ENCODE measurements at places on chromosomes 11 and 22. TPM values are rescaled to one million over a fixed set of nuclear protein-coding genes. Genes with fewer than 3 reads are reported as not detected.

GRCh38 chr11:116642481-116642880 lies 130.3 kb downstream of the BUD13 start:
- DNase-seq: no peak

DNA sequence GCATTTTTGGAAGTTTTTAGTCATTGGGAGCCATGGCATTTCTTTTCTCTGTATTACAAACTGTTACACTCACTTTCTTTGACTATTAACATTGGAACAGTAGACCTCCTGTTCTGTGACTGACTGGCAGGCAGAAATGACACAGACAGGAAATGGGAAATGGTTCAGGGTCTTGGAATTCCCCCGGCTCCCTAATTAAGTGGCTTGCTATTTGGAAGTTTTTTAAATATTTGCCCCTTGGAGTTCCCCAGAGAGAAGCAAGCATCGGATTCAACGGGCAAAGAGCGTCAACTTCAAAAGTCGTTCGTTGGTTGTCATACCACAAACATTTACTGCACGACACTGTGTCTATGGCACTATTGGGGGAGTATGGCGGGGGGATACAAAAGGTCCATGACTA lies 1.1 kb upstream of the BIRC2 start:
- no peak for DNase-seq

DNA sequence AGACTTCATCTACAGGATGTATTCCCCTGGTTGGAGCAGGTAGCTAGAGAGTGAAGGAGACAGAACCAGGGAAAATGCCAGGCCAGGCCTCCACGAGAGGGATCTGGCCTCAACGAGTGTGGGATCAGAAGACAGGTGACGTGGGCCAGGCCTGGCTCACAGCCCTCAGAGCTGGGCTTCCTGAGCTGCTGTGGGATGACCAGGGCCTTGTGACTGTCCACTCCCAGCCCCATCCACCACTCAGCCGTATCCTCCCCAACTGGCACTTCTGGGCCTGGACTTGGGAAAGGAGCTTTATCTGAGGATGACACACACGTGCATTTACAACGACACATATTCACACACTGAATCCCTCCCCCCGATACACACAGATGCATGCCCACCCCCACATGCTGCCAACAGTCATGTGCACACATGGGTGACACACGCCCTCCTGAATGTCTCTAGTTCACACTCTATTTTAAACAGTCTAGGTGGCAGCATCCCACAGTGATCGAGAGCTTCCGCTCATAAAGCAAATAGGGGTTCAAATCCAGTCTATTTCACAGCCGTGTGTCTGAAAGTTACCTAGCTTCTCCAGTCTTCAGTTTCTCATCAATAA lies 93.1 kb downstream of the TP53I11 start:
- DNase-seq: no peak

TBX1 gene
- 2.0 TPM for total RNA-seq

OR2AG1 gene
- total RNA-seq: not detected

Measured in endodermal cell (in vitro differentiated cells).